Neural crest cell (in vitro differentiated cells): ENCODE measurements at places on chromosomes 12 and 14. TPM values are rescaled to one million over a fixed set of nuclear protein-coding genes. Genes with fewer than 3 reads are reported as not detected.

TPH2 gene
- 0.09 and 0.23 TPM in 2 replicates for total RNA-seq

DNA sequence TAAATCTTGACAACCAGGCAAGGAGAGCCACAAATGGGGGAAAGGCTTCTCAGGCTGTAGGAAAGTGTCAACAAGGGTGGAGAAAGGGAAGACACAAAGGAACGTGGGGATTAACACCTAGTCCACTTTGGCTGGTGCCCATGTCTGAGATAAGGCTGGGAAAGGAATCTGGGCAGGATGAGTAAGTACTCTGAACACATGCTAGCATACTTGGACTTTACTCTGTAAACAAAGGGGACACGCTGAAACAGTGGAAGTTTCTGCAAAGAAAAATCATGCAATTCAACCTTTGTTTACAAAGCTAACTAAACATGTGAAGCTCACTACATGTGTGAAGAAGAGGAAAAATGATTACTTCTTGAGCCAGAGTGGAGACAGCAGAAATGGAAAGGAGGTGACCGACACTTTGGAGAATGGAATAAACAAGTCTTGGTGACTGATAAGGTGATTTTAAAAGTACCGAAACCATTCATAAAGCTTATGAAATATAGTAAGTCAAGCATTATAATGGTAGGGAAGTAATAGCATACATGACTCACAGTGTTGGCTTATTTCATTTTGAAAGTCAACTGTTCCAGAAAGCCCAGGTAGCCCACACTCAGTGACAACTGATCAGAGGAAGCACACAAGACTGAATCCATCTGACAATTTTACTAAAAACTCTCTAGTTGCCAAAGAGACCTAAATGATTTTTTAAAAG is 13.2 kb downstream of the CPNE8 start:
- H3K36me3 ChIP-seq = peaks cover 3% of the 10 kb centered on the region
- no peak overlapping the region for H3K27ac ChIP-seq
- no peak overlapping the region for H3K4me3 ChIP-seq
- H3K27me3 ChIP-seq = no peaks in the 10 kb centered on the region
- H3K4me1 ChIP-seq = no peaks in the 10 kb centered on the region

GRCh38 chr14:98210045-98210672 is 1061.8 kb downstream of the BCL11B start:
- no peak overlapping the region for H3K27ac ChIP-seq
- no peak overlapping the region for H3K4me3 ChIP-seq
- no peaks in the 10 kb centered on the region for H3K36me3 ChIP-seq
- peaks cover 12% of the 10 kb centered on the region for H3K27me3 ChIP-seq
- peaks cover 5% of the 10 kb centered on the region for H3K4me1 ChIP-seq

DNA sequence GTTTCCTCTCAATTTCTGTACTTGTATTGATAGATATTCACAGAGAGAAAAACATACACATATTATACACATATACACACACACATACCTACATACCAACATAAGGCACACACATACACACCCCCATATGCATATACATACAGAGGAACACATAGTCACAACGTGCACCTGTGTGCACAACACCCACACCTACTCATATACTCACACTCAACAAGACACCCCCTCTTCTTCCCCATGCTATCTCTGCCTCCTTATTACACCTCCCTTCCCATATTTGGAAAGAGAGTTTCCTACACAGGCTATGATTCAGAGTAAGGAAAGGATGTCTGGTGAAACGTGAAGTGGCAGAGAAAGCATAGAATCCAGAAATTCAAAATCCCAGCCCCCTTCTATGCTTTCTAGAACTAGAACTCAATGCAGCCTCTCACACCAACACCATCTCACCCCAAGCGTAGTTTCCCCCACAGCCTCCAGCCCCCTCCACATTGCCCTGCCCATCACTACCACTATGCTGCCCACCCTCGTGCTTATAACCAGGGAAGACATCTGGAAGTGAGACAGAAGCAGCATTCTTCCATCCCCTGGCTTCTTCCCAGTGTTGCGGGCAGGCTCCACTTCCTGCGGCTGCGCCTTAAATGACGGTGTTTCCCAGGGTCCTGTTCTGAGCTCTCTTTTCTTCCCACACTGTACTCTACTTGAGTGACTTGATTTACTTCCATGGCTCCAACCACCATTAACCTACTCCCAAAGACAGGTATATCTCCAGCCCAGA is 2.4 kb downstream of the RNASE8 start:
- H3K36me3 ChIP-seq = no peaks in the 10 kb centered on the region
- DNase-seq = no peak
- no peak overlapping the region for H3K27ac ChIP-seq
- H3K4me3 ChIP-seq = no peak overlapping the region
- no peaks in the 10 kb centered on the region for H3K27me3 ChIP-seq

DNA sequence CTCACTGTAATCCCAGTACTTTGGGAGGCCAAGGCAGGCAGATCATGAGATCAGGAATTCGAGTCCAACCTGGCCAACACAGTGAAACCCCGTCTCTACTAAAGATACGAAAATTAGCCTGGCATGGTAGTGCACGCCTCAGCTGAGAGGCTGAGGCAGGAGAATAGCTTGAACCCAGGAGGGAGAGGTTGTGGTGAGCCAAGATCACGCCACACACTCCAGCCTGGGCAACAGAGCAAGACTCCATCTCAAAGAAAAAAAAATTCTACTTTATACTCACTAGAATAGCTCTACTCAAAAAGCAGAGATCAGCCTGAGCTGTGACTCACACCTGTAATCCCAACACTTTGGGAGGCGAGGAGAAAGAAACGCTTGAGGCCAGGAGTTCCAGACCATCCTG is 17.1 kb downstream of the NUMB start:
- no peaks in the 10 kb centered on the region for H3K36me3 ChIP-seq
- H3K27me3 ChIP-seq = no peaks in the 10 kb centered on the region
- no peak overlapping the region for H3K4me3 ChIP-seq
- H3K27ac ChIP-seq = no peak overlapping the region

- peaks cover 28% of the 10 kb centered on the region for H3K4me1 ChIP-seq
- DNase-seq = no peak
- no peaks in the 10 kb centered on the region for H3K27me3 ChIP-seq
Measured at GRCh38 chr12:110042264-110042663, 6.1 kb downstream of the C12orf76 start.
